ENCODE measurements at places on chromosomes 3 and 15.
A peak's percentile ranks its signal among the peaks of the same experiment; 100 is the strongest.

GRCh38 chr3:17508180-17508752 is 234.2 kb downstream of the TBC1D5 start:
- DNase-seq, result no peak

DNA sequence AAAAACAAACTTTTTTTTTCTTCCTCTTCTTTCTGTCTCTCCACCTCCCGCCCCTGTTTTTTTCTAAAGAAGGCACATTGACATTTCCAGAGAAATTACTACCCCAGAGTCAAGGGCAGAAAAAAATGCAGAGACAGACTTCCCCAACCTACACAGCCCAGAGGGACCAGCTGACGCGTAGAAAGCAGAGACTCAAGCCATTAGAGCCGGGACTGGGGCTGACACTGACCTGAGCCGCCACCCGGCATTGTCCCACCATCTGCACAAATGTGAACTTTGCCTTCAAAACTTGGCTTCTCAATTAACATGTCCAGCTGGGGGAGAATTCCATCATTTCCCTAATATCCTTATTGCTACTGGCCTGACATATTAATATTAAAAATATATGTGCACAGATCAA is 385.6 kb downstream of the NR2F2 start:
- DNase-seq, result no peak

DNA sequence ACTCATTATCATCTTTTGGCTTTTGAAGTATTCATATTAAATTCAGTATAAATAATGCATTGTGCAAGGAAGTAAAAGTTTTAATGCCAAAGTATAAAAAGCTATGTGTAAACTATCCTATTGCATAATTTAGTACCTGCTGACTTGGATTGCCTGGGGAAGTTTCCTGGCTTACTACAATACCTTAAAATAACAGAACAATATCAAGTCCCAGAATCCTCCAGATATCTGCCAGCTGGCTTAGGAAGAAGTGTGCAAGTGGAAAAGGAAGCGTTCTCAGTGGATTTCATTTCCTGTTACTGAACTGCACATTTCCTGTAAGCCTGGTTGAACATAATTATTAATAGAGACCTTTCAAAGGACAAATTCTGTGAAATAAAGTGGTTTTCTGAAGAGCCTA is 236.7 kb downstream of the ADAMTSL3 start:
- no peak for DNase-seq

DNA sequence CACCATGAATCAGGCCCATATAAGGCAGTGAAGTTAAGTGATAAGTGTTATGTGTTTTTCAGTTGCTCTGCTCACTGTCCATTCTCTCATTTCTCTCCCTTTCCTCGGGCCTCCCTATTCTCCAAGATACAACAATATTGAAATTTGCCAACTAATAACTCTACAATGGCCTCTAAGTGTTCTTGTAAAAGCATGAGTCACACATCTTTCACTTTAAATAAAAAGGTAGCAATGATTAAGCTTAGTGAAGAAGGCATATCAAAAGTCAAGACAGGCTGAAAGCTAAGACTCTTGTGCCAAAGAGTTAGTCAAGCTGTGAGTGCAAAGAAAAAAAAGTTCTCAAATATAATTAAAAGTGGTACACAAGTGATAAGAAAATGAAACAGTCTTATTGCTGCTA is 675.4 kb downstream of the OTOL1 start:
- no peak for DNase-seq

DNA sequence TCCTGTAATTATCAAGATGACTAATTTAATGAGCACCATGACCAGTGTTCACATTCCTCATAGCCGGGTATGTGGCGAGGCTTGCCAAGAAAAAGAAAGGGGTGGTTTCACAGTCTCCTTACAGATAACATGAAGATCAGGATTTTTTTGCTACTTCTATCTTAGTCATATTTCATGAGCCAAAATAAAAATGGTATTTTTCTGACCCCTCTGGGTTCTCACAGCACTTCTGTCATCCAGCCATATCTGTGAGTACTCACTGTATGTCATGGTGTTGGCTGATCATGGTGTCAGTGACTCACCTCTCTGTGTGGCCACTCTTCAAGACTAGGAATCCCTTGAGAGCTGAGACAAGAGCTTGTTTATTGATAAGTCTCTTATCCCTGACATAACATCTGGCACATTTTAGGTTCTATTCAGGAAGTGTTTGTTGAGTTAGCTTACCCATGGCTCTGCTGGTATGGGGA is 130.5 kb upstream of the LMCD1 start:
- DNase-seq, result no peak

- no peak for DNase-seq
These were observed 484.2 kb downstream of the MECOM start for GRCh38 chr3:169179321-169179720.

GRCh38 chr15:34233614-34234013 is 8.8 kb downstream of the EMC4 start:
- DNase-seq, result no peak

- DNase-seq, result no peak
These were observed 14.8 kb upstream of the LDHAL6B start for GRCh38 chr15:59191855-59192237.

- DNase-seq, result no peak
These were observed 221.0 kb downstream of the RSRC1 start for GRCh38 chr3:158330870-158331269.

- peak; percentile 6 for DNase-seq
These were observed 720 bp upstream of the TNIK start for GRCh38 chr3:171460725-171461524.

DNA sequence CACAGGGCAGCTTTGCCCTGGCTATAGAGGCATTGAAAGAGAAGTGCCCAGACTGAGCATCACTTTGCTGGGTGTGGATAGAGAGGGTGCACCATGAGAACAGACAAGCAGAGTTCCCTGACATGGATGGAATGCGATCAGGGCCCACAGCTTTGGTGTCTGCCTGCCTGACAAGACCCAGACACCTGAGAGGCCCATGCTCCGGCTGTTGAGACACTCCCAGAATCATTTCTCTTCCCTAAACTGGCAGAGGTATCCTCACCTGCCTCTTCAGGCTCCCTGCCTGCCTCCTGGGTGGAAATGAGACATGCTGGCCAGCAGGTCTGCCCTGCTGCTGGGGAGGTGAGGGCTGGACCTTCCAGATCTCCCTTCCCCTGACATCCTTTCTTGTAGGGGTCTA is 10.4 kb upstream of the CHST14 start:
- DNase-seq, result no peak

DNA sequence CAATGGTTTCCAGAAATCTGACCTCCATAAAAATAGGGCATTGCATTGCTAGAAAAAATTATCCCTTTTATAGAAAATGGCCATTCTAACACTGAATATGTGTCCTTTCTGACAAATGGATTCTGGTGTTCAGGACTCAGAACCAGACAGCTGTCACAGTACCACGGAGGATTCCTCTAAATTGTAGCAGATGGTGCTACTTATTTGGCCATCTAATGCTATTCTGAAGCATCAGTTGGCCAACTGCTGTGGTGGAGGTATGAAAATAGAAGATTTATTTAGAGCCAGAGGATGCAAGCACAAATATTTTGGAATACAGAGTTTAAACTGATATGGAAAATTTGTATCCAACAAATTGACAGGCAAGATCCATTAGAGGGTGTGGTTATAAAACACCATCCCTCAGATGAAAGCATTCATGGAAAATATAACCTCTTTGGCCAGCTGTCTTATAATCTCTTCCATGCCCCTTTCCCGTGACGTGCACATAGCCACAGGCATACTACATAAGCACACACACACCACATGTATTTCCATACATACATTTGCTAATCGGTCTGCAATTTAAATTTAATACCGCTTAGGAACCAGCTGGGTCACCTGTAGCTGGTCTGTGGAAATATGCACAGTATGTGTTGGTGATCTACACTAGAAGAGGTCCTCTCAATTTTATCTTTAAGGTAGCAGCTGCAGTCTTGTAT is 302.7 kb upstream of the KCNMB2 start:
- DNase-seq, result no peak

DNA sequence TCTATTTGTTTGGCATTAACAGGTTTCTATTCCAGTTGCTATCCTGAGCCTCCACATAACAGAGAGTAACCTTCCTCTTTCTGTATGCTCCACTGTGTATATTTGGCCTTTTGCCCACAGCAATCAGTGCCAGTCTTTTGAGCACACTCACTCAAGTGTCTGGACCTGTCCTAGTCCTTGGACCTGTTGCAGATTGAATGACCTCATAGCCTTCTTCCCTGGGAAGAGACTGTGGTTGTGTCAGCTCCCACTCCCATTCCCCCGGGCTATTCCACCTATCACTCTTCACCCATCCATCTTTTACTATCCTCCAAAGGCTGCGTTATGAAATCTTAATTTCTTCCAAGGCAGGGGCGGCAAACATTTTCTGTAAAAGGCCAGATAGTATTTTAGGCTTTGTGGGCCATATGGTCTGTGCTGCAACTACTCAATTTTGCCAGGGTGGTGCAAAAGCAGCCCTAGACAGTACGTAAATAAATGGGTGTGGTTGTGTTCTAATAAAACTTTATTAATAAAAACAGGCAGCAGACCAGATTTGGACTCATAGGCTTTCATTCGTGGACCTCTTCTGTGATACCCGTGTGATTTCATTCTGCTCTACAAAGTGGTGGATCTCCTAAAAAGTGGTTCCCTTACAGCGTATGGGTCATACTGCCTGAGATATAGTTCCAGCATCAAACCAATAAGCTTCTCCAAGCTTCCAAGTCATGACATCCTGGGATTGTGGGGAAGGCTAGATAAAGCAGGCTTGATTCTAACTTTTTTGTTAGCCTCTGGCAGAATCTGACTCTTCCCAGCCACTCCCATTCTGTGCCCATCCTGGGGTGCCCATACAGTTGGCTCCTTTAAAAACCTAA is 57.4 kb downstream of the CDAN1 start:
- no peak for DNase-seq

DNA sequence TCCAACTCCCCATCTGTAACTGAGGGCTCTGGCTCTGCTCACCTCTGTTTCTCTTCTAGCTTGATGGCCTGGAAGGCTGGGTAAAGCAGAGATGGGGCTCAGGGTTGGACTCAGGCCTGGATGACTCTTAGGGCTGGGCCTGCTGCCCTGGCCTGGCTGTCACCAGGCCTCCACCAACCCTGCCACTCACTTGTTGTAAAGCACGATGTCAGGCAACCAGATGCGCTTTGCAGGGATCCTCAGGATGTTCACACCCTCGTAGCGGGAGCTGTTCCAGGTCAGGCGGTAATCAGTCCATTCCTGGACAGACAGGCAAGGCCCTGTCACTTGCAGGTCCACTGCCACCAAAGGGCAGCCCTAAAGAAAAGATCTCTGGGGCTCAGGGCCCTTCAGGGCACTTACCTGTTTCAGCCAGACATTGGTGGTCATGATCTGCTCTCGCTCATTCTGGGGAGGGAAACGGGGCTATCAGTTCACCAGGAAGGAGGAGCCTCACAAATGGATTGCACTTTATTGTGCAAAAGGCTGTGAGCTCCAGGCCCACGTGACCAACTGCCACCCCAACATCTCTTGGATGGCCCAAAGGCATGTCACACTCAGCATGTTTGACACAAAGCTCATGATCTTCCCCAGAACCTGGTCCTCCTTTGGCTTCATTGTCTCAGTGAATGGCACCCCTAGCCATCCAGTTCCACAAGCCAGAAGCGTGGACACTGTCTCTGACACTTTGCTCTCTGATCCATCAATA is 9.9 kb downstream of the CHRNB4 start:
- DNase-seq, result no peak

DNA sequence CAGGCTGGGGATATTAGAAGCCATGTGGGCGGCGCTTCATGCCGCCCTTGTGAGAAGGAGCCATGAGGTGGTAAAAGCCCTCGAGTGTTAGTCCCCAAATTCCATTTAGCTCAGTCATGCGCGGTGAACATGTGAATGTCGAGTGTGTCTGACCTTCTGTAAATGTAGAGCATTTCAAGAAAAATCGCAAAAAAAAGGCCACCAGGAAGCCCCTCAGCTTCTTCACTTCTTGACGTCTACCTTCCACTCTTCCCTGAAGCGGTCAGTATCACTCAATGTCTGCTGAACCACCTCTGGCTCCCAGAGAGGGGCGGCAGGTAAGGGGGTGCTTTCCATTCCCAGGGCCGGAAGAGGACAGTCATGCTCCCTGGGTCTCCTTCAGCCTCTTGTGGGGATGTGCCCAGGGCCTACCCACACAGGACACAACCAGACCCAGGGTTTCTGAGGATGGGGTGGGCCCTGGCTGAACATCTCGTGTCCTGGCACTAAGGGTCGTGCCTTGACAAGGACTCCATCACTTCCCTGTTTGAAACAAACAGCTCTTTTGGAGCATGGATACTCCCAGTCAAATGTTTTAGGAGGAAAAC is 274.9 kb downstream of the FAM43A start:
- no peak for DNase-seq

DNA sequence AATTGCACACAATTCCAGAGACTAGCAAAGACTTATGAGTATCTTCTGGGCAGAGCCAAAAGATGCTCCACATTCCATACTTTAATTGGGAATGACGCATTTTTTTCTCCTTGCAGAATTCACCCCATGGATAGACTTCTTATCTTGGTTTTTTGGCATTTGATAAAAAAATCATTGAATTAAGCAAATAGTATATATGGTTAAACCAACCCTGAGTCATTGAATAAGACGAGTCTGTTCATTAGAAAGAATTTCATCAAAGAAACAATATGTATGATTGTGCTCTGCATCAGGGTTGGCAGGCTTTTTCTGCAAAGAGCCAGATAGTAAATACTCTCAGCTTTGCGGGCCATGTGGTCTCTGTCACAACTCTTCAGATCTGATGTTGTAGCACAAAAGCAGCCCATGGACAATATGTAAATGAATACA is 9.2 kb upstream of the PDZRN3 start:
- no peak for DNase-seq

DNA sequence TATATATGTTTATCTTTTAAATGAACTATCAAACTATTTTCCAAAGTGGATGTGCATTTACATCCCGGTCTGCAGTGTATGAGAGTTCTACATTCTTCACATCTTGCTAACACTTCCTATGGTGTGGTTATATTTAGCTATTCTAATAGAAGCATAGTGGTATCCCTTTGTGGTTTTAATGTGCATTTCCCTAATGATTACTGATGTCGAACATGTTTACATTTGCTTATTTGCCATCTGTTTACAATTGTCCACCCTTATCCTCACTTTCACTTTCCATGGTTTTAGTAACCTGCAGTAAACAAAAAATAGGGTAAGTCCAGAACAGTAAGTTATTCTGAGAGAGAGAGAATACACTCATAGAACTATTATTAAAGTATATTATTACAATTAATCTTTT is 360.5 kb upstream of the NAALADL2 start:
- no peak for DNase-seq

- no peak for DNase-seq
These were observed 21.4 kb upstream of the MUC20 start for GRCh38 chr3:195699388-195699771.

GRCh38 chr3:52026041-52026440 is 30.3 kb downstream of the DUSP7 start:
- DNase-seq, result no peak

Measured in stimulated activated CD8-positive, alpha-beta memory T cell treated with anti-CD3 and anti-CD28 coated beads, Interleukin-4, amount 100 ng/mL, for 1 hour (primary cell).